ENCODE measurements at places on chromosomes 5 and 9.

- no peak for DNase-seq
These were observed 3.6 kb downstream of the HTR1A start for GRCh38 chr5:63958654-63959053.

DNA sequence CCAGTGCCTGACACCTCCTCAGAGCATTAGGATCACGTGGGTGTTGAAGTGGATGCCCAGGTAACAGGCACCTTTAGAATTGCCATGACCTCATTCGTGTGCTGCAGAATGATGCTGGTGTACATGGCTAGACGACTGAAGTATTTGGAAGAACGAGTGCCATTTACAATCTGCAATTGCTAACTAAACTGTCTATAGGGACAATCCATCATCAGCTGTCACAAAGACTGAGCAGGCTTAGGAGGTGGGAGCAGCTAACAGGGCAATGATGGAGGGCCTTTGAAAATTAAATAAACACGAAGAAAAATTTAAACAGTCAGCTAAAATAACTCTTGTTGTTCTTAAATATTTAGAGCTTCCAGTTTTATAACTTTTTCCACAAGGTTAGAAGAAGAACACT, 375.8 kb downstream of the GADD45G start:
- DNase-seq = no peak

DNA sequence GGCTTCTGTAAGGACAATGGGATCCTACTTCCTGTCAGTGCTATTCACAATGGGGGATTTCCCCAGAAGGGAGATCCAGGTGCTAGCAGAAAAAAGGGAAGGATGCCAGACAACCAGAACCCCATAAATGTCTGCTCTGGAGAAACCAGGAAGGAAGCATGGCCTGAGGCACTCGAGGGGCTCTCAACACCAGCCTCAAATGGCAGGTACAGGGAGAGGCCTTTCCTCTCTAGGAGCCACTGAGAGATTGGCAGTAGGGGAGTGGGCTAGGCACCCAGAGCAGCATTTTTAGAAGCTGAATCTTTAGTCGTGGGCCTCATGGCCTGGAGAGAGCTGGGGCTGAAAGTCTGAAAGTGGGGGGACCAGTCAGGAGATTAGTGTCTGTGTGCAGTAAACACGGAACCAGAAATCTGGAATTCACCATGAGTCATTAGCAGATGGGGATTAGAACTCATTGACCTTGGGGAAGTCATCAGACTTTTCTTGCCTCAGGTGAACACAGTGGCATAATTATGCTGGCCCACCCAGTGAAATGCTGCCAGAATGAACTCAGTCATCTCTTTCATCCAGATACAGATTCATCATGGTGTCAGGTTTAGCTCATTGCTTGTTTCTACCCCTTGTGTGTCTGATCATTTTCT, 28.3 kb downstream of the ARHGEF28 start:
- DNase-seq = no peak

DNA sequence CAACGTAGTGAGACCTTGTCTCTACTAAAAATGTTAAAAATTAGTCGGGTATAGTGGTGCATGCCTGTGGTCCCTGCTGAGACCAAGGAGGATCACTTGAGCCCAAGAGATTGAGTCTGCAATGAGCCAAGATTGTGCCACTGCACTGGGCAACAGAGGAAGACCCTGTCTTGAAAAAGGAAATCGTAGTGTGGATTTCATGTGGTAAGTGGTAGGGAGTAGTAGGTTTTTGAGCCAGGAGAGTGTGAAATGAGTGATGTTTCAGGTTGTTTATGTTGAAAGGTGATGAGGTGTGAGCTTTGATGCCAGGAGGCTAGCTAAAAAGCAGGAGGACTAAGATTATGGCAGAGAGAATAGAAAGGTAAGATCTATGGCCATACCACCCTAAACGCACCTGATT, 5.9 kb downstream of the MATR3 start:
- DNase-seq = no peak

DNA sequence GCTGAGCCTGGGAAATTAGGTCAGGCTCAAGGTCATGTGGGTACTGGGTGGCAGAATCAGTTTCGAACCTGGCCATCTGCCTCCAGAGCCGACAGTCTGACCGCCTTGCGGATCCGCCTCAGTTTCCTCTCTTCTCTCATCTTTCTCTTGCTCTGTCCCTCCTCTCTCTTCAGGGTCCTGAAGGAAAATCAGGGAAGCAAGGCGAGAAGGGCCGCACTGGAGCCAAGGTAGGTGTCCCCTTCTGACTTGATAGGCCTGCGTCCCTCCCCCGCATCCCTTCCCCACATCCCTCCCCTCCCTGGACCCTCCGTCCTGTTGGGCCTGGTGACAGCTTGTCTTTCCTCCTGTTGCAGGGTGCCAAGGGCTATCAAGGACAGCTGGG, 40.8 kb upstream of the ORM1 start:
- no peak for DNase-seq

DNA sequence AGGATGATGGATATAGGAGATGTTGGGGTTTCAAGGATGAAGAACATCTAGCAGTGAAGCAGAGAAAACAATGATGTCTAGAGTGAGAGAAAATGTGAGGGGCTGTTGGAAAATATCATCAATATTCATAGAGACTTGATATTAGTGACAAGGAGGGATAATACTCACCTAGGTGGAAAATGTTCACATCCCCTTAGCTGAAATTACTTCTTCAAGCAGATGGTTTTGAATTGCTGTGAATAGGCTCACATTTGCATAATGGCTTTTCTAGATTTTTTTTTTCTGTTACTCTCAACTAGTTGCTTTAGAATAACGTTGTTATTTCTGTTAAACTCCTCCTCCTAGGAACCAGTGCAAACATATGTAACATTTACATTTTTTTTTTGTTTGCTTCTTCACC, 61.6 kb upstream of the MAP1B start:
- DNase-seq = no peak

- no peak for DNase-seq
These were observed 28.6 kb downstream of the ALDH1A1 start for GRCh38 chr9:72924154-72924790.

DNA sequence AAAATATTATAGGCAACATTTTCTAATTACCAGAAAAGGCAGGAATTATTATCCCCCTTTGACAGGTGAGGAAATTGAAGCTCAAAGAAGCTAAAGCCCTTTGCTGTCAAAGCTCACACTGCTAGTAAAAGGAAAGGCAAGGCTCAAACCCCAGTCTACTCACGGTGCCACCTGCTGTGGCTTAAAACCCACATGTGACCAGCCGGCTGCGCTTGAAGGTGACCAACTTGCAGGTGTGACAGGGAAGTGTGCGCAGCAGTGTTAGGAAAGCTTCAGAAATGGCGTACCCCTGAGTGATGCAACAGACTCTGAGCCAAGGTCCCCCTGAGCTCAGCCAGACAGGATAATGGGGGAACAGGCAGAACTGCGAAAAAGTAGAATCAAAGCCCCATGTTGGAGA, 45.2 kb downstream of the PAX5 start:
- no peak for DNase-seq

GRCh38 chr5:2805080-2805479, 53.6 kb upstream of the IRX2 start:
- no peak for DNase-seq

DNA sequence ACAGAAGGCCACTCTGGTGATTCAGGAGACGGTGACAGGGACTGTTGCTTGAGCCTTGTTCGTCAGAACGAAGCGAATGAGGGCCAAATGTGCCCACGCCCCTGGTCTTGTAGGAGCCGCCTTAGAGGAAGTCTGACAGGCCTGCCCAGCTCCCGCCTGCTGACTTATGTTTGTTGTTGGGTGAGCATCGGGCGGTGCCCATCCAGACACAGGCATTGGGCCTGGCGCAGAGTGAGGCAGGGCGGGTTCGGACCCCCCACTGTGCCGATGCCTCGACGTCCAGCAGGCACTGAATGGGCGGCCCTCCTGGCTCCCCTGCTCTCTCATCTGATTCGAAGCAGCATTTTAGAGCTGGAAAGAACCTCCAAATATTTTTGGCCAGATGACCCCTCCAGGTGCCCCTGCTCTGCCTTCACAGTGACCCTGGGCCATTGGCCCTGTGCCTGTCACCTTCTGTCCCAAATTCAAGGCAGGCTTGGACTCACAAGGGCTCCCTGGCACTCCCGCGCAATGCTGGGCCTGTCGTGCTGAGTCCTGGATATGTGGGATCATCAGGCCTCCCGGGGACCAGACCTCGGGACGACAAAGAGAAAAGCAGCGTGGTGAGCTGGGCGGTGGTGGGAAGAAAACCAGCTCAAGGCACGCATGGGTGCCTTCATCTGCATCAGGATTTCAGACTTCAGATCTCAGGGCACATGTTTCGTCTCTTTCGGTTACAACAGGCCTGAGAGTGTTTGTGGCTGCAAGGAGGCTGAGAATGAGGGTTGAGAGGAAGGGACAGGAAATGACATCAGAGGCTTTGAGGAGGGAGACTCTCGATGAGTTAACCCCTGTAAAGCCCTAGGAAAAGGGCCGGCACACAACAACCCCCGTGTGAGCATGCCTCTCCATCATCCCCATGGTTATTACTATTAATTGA, 37.1 kb upstream of the OLFM1 start:
- DNase-seq = no peak

DNA sequence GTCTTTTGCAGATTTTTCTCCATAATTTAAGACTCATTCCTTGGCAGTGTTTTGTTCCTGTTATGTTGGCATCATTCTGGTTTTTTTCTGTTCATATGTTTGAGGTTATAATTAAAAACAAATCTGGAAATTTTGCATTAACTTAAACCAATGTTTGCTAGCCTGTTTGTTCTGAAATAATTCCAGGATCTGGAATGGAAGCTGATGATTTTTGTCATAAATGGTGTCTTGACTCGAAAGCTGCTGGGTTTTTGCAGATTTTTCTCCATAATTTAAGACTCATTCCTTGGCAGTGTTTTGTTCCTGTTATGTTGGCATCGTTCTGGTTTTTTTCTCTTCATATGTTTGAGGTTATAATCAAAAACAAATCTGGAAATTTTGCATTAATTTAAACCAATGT, 318.7 kb upstream of the IRX4 start:
- DNase-seq = no peak

- no peak for DNase-seq
These were observed 39.6 kb downstream of the STK10 start for GRCh38 chr5:172148381-172148780.

DNA sequence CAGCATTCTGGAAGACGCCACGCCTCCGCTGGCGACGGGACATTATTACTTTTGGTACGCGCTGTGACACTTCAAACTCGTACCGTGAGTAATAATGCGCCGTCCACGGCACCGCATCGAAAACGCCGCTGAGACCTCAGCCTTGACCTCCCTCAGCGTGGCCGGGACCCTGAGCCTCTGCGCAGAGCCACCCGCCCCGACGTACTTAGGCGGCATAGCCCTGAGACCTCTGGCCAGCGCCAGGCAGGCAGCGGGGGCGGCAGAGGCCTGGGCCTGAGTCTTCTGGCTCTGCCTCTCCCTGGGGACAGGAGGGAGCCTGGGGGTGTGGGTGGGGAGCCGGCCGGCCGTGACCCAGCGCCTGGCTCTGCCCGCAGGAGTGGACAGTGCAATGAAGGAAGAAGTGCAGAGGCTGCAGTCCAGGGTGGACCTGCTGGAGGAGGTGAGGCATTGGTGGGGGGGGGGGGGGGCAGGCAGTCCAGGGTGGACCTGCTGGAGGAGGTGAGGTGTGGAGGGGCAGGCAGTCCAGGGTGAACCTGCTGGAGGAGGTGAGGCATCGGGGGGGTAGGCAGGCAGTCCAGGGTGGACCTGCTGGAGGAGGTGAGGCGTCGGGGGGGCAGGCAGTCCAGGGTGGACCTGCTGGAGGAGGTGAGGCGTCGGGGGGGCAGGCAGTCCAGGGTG, 8.0 kb downstream of the EGFL7 start:
- DNase-seq = no peak

GRCh38 chr5:79560771-79561524, 47.0 kb upstream of the HOMER1 start:
- no peak for DNase-seq

DNA sequence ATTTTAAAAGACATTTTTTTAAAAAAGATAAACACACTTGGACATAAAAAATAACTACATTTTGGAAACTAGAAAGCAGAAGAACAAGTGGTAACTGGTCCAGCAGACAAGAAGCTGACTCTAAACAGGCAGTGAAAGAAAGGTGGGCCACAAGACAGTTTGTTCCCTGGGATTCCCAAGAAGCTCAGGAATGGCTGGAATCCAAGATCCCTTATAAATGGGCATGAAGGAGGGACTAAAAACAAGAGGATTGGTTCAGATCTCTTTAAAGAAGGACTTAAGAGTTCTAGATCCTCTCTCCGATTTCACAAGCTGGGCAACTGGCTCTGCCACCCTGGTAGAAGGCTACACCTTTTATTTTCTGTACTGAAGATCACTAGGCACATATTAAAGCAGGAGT, 102.8 kb downstream of the ARL15 start:
- no peak for DNase-seq

GRCh38 chr9:106403081-106403480, 459.9 kb upstream of the ZNF462 start:
- DNase-seq = no peak

DNA sequence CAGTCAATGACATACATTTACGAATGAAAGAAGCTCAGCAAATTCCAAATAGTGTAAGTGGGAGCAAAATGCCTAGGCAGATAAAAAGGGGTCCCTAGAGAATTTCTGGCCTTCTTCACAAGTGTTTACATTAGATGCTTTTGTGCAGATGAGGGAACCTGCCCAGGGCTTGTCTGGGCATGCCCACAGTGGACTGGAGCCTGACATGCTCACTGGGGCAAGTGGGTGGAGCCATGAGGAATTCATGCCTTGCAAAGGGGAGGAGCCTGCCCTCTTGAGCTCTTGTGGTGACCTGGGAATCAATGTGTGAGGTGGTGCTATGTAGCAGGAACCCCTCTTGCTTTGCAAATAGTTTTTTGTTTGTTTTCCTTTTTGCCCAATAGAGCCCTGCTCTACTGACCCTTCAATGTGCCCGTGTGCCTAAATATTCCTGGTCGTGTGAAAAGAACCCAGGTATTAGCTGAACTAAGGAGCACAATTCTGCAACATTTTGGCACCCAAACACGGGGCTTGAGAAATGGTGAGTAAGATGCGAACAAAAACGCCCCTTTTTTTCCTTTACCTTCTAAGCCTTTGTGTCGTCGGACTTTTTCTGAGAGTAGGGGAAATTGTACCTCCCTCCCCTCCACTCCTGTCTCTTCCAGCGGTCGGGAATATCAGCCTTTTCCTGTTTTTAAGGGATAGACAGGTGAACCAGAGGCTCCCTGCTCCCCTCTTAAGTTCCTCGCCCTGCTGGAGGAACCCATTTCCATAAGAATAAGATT, 433.8 kb upstream of the CDH9 start:
- no peak for DNase-seq

GRCh38 chr5:168843277-168844015, 264.3 kb upstream of the PANK3 start:
- DNase-seq = no peak

DNA sequence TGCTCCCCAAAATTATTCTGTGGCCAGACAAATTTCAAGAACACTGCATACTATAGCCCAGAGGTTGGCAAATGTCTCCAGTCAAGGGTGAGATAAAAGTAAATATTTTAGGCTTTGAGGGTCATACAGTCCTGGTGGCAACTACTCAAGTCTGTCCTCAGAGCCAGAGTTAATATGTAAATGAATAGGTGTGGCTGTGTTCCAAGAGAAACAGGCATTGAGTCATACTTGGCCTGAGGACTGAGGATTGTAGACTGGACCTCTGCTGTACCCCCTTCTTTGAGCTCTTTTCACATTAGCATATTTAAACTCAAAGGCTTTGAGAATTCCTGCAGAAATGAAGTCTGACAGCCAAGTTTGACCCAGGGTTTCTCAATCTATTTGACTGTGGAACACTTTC, 129.2 kb upstream of the PTCH1 start:
- no peak for DNase-seq

GRCh38 chr5:158013939-158014338, 155.0 kb upstream of the CLINT1 start:
- no peak for DNase-seq
